Vagina (tissue), 2 donors: ENCODE measurements at places on chromosomes 7 and 10. TPM values are rescaled to one million over a fixed set of nuclear protein-coding genes. Genes with fewer than 3 reads are reported as not detected.

DNA sequence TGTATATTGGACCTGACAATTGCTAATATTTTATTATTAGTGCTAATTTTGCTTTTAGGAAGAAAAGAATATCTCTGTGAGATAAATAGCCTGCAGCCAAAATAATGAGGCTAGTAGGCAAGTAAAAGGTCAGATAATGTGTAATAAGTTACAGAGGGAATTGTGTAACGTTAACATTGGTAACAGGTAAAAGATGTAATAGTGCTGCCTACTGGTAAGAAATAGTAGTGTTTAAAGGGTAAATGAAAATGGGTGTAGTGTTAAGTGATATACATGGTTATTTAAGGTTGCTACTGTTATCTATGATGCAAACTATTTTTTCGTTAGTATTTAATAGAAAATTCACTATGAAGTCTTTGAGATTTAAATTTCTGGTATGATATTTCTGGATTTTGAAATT lies 9.2 kb upstream of the FOXP2 start:
- H3K4me3 ChIP-seq: no peak overlapping the region
- no peaks in the 10 kb centered on the region for H3K27me3 ChIP-seq
- H3K27ac ChIP-seq: no peak overlapping the region
- no peak for DNase-seq
- no peaks in the 10 kb centered on the region for H3K36me3 ChIP-seq

GRCh38 chr7:157407512-157408257 lies 70.9 kb downstream of the DNAJB6 start:
- DNase-seq: no peak
- peaks cover 29% of the 10 kb centered on the region for H3K36me3 ChIP-seq
- peaks cover 13% of the 10 kb centered on the region for H3K4me1 ChIP-seq
- no peak overlapping the region for H3K27ac ChIP-seq

Gene SPACDR
- total RNA-seq: not detected

GRCh38 chr10:75776738-75777504 lies 345.5 kb downstream of the LRMDA start:
- H3K27me3 ChIP-seq: no peaks in the 10 kb centered on the region
- H3K4me1 ChIP-seq: peaks cover 34% of the 10 kb centered on the region
- DNase-seq: no peak
- H3K4me3 ChIP-seq: no peak overlapping the region
- H3K27ac ChIP-seq: no peak overlapping the region

Gene HACD1
- 6.4 TPM for total RNA-seq

GRCh38 chr10:110695539-110695886 lies 51.4 kb downstream of the RBM20 start:
- H3K4me1 ChIP-seq: no peaks in the 10 kb centered on the region
- H3K27ac ChIP-seq: no peak overlapping the region
- DNase-seq: no peak
- no peaks in the 10 kb centered on the region for H3K36me3 ChIP-seq

Gene ERVW-1
- not detected for total RNA-seq
